ENCODE measurements at places on chromosomes 3 and 15.

GRCh38 chr15:49844390-49844789, 223.5 kb downstream of the DTWD1 start:
- no peak for DNase-seq

GRCh38 chr3:197499427-197499826, 56.3 kb downstream of the BDH1 start:
- no peak for DNase-seq

DNA sequence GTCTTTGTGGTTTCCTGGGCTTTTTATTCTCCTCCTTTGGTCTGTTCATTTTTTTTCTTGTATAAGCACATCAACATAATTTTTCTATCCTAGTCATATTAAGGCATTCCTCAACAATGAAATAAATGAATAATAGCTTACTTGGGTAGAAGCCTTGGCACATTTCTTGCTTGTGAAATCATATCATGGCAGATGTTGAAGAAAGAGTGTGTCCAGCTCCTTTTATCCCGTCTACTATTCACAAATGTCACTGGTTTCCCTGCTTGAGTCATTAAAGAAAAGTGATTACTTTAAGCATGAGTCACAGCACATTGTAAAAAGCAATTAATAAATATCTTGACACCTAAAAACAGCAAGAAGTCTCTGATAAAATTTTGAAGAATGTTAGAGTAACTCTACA, 42.1 kb downstream of the MINAR1 start:
- DNase-seq = no peak

GRCh38 chr15:32723171-32723948, 5.6 kb downstream of the GREM1 start:
- no peak for DNase-seq

- DNase-seq = peak; percentile 53
Observed at GRCh38 chr15:47717036-47717612, at the start of gene SEMA6D. Gene SEMA6D (plus strand): TSS chr15:47717505. CDS start chr15:47759799, 42,294 bp downstream.

- no peak for DNase-seq
Observed at GRCh38 chr3:18735005-18735404, 309.9 kb upstream of the SATB1 start.

GRCh38 chr3:156298938-156299337, 178.6 kb downstream of the KCNAB1 start:
- DNase-seq = no peak

- no peak for DNase-seq
Observed at GRCh38 chr3:28799084-28799483, 450.5 kb upstream of the AZI2 start.

- DNase-seq = no peak
Observed at GRCh38 chr3:173304182-173304800, 93.3 kb upstream of the NLGN1 start.

- no peak for DNase-seq
Observed at GRCh38 chr3:184912163-184912562, 100.2 kb downstream of the VPS8 start.

DNA sequence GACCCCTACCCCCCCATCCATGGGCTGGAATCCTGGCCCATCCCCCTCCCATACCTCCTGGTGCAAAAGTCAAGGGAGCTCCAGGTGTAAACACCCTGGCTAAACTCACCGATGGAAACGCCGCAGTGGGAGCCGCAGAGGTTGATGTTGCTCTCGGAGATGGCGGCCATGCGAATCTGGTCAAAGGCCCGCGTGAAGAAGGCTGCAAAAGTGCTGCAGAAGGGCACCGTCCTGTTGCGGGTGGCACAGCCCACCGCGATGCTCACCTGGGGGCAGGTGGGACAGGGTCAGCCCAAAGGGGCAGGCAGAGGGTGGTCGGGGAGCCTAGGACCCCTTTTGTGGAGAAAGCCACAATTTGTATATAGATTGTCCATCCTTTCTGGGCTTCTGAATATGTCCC, 26.7 kb downstream of the TKT start:
- DNase-seq = no peak

DNA sequence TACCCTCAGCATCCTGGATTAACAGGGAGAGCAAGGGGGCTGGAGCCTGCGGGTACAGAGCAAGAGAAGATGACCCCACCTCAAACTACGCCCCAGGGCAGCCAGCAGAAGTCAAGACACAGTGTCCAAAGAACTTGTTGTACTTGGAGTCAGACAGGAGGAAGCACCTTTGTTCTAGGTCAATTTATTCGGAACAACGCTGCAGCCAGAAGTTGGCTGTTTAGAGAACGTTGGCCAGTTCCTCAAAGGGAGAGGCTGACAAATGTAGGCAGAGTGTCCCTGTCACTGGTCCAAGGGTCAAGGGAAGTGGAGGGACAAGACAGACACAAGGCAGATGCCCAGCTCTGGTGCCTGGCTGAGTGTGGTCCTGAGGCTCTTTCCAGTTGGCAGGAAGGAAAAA, 32.1 kb upstream of the PIAS1 start:
- DNase-seq = peak; percentile 60

DNA sequence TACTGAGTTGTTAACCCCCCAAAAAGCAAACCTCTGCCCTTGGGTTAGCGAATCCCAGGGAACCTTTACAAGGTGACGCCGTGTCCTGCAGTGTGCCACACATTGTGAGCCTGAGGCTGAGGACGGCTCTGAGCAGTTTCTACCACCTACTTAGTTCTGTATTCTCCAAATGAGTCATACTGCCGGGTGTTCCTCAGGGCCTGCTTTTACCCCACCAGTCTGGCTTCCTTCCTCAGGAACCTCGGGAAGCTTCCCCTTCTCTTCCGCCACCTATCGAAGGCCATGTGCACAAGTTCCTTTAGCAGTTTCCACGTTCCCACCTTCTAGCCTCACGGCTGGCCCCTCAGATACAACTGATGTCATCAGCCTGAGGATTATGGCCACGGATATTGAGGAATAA, 384.0 kb upstream of the TPM1 start:
- no peak for DNase-seq

DNA sequence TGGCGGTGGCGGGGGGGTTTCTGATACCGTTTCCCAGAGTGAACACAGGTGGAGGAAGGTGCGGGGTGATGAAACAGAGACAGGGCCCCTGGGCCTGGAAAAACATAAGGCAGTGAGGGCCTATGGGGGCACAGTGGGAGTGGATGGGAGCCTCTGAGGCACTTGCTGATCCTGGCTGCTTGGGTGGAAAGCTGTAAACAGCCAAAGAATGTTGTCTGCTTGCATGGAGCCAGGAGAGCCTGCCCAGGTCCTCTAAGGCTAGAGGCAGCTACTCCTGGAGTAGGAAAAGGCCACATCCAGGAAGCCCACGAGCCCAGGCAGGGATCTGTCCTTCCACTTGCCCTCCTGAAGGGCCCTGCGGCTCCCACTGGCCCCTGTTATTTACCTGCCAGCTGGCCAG, 2.9 kb upstream of the SEMA3B start:
- no peak for DNase-seq

GRCh38 chr3:24945563-24945962, 450.9 kb upstream of the THRB start:
- no peak for DNase-seq

Measured in left lobe of liver (tissue), 2 donors.